Mesothelial cell of epicardium (in vitro differentiated cells): ENCODE measurements at places on chromosomes 4 and X.

DNA sequence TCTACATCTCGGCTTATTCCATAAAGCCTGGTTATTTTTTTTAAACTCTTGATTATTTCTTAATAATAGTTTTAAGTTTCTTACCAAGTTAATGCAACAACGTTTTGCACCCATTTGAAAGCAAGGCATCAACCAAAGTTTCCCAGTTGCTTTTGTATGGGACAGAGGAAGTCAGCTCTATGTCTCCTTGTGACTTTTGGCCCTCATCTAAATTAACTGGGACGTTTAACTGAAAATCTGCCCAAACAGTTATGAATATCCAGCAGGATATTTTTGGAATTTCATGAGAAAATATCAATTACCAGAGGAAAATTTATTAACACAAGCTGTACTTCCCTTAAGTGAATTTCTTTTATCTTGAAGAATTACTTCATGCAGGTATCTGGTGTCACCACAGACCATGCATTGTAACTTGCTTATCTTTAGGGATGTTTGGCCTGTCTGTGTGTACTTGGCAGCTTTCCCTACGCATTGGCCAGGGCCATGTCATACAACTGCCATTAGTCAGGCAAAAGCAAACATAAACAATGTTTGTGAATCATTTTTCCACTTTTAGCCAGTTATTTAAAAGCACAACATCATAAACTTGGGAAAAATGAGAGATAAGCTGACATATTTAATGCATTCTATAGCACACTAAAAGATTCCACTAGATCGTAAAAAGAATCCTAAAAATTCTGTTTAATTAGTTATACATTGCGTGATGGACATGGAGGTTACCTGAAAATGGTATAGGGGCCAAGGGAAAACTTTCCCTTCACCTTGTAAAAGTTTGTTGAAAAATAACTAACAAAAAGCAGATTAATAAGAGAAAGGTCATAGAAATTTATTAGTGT lies 101.4 kb upstream of the PDE5A start:
- H3K4me3 ChIP-seq, result no peak overlapping the region
- H3K4me1 ChIP-seq, result peaks cover 61% of the 10 kb centered on the region
- H3K36me3 ChIP-seq, result peaks cover 3% of the 10 kb centered on the region
- DNase-seq, result no peak

DNA sequence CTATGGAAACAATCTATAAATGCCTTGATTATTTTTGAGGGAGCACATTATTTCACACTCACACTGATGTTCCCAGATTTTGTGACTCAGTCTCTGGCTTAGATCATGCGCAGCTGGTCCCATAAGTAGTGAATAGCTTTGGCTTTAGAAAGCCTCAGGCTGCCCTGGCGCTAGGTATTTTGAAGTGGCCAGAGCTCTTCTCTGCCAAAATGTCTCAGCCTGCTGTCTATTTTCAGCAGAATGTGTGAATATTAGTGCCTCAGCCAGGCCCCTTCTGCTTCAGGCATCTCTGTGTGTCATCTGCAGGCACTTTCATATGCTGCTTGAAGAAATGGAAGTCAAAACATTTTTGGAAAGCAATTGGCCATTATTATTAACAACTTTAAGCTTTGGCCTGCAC lies 931.0 kb upstream of the INTU start:
- H3K36me3 ChIP-seq, result no peaks in the 10 kb centered on the region
- no peak for DNase-seq
- H3K4me3 ChIP-seq, result no peak overlapping the region
- no peaks in the 10 kb centered on the region for H3K4me1 ChIP-seq
- H3K27ac ChIP-seq, result no peak overlapping the region

GRCh38 chr4:180054291-180054690 lies 2188.9 kb upstream of the TENM3 start:
- no peaks in the 10 kb centered on the region for H3K36me3 ChIP-seq
- H3K27me3 ChIP-seq, result peaks cover 29% of the 10 kb centered on the region
- no peak for DNase-seq

- peak overlapping the region; percentile 58 for H3K27ac ChIP-seq
- H3K27me3 ChIP-seq, result no peaks in the 10 kb centered on the region
- H3K4me1 ChIP-seq, result peaks cover 12% of the 10 kb centered on the region
These were observed 38.5 kb upstream of the PRSS48 start for GRCh38 chr4:151238477-151238876.

DNA sequence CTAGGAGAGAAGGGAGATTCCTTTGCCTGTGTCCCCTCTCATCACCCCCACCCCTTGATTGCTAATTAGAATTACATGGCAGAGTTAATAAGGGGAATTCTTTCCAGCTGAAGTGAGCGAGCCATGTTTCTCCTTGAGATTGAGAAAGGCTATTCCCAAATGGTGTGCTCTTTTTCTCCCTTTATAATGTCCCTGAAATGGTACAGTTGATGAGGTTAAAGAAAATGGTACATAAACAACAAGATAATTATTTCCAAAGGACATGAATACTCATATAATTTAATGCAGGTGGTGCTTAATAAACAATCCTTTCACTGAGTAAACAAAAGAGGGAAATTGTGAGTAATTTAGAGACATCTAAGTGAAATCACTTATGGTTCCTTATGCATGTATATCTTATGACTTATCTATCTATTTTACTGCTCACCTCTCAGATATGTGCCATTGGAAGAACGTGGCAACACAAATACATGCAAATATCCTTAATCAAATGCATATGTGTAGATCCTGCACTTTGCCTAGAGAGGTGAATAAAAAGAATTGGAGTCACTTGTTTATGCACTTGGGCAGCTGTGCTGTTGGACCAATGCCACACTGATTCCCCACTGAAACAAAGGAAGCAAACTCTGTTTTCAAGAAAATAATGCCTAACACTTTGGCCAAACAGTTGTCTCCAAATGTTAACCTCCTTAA lies 106.6 kb upstream of the WDR44 start:
- no peak overlapping the region for H3K27ac ChIP-seq
- DNase-seq, result no peak
- no peaks in the 10 kb centered on the region for H3K27me3 ChIP-seq
- no peak overlapping the region for H3K4me3 ChIP-seq
- H3K4me1 ChIP-seq, result no peaks in the 10 kb centered on the region

DNA sequence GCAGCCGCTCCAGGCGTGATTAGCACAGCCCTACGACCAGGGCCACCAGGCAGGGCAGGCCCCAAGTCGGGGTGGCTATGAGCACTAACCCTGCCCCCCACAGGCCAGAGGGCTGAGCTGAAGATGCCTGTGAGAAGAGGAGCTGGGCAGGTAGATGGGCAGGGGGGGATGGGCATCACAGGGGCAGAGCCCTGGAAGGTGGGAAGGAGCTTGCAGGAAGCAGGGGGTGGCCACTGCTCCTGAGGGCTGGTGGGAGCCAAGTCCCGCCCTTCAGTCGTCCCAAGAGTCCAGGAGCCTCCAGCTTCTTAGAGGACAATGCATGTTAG lies 7.3 kb upstream of the MXD4 start:
- no peaks in the 10 kb centered on the region for H3K36me3 ChIP-seq
- no peaks in the 10 kb centered on the region for H3K27me3 ChIP-seq
- H3K4me1 ChIP-seq, result peaks cover 15% of the 10 kb centered on the region

- H3K36me3 ChIP-seq, result peaks cover 8% of the 10 kb centered on the region
- peaks cover 19% of the 10 kb centered on the region for H3K4me1 ChIP-seq
- DNase-seq, result no peak
- H3K27me3 ChIP-seq, result no peaks in the 10 kb centered on the region
- no peak overlapping the region for H3K27ac ChIP-seq
- H3K4me3 ChIP-seq, result no peak overlapping the region
These were observed 2.5 kb upstream of the USP27X start for GRCh38 chrX:49876750-49877149.

DNA sequence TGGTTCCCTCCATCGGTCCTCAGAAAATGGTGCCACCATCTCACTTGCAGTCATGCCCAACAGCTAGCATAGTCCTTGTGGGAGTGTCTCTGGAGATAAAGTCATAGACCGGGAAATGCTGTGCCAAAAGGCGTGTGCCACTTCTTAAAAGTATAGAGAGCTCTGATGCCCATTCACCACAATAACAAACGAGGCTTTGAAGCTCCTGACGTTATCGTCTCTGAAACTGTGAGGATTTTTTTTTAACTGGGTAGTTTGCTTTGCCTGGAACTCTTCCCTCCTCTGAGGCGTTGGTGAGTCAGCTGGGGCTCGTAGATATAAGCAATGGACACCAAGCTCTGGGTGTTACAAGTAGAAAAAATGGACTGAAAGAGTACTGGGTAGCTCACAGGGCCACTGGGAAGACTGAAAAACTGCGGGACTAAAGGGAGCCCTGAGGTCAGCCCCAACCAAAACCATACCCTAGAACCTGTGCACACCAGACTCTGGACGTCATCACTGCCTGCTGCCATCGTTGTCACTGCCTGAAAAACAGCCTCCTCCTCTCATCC lies 89.4 kb upstream of the TRIM2 start:
- peaks cover 12% of the 10 kb centered on the region for H3K4me1 ChIP-seq
- H3K4me3 ChIP-seq, result no peak overlapping the region
- H3K36me3 ChIP-seq, result no peaks in the 10 kb centered on the region
- H3K27ac ChIP-seq, result no peak overlapping the region
- DNase-seq, result no peak

DNA sequence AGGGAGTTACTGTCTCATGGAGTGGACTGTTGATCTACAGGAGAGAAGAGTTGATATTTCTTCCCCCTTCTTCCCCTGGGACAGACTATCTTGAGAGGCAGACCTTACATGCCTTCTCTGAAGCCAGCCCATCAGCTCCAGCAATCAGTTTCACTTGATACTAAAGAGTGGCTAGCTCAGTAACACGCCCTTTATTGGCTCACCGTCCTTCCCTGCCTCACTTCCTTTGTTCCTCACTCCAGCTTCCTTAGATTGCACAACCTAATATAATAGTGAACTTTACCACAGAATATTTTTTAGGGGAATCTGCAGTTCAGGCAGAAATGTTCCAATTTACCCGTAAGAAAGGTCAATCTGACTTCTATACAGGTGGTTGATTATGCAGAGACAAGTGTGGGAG lies 128.1 kb upstream of the NDP start:
- H3K4me3 ChIP-seq, result no peak overlapping the region
- DNase-seq, result no peak
- H3K36me3 ChIP-seq, result no peaks in the 10 kb centered on the region
- H3K4me1 ChIP-seq, result no peaks in the 10 kb centered on the region
- peaks cover 4% of the 10 kb centered on the region for H3K27me3 ChIP-seq

DNA sequence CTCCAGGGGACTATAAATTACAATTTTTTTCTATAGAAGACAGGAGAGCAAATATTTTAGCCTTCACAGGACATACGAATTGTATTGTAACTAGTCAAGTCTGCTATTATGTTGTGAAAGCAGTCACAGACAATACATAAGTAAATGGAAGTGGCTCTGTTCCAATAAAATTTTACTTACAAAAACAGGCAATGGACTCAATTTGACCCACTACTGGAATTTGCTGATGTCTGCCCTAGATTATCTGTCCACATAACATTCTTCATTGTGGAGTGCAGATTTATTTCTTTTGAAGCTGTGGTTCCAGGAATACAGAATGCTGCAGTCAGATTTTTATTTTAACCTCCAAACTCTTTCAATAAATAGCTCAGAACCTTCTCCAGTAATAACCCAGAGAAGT lies 330.3 kb downstream of the PPP4R3C start:
- H3K36me3 ChIP-seq, result peaks cover 24% of the 10 kb centered on the region
- no peak overlapping the region for H3K4me3 ChIP-seq
- H3K4me1 ChIP-seq, result peaks cover 20% of the 10 kb centered on the region

DNA sequence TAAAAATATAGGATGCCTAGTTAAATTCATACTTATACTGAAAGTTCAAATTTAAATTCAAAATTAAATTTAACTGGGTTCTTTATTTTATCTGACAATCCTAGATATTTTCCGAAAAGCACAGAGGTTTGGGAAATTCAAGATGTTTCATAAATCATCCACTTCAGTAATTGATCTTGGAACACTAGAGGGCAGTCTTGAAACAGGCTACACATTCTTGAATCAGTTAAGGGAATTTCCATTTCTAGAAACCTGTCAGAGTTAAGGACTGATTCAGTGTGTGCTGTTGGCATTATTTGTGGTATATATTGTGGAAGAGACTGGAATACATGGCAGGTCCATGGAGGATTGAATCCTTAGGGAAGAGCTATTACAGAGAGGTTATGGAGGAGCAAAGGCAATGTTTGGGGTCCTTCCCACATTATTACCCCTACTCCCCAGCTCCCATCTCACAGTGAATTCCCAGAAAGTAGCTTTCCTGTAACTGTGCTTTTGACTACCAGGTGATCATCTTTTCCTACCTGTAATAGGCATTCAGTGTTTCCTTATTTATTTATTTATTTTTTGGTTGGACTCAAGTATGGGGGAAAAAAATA lies 92.9 kb downstream of the EGF start:
- no peak for DNase-seq
- H3K27me3 ChIP-seq, result no peaks in the 10 kb centered on the region
- no peaks in the 10 kb centered on the region for H3K36me3 ChIP-seq

DNA sequence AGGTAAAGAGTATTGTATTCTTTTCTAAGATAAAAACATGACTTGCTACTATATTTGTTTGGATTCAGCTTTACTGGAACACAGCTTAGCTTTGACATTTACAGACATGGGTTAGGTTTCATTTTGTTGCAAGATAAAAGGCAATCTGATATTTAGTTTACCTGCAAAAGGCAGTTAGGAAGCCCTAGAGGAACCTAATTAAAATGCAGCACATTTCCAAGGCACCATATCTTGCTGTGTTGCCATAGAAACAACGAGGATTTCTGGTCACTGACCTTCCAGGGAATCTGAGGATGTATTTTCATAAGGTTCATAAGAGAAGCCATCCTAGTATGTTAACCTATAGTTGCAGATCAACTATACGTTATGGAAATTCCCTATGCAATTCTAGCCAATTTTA lies 116.0 kb downstream of the SNCA start:
- peaks cover 13% of the 10 kb centered on the region for H3K4me1 ChIP-seq
- H3K27ac ChIP-seq, result no peak overlapping the region
- no peak for DNase-seq
- H3K36me3 ChIP-seq, result peaks cover 3% of the 10 kb centered on the region

GRCh38 chr4:139838811-139839210 lies 173.2 kb downstream of the MGST2 start:
- no peak overlapping the region for H3K4me3 ChIP-seq
- H3K27me3 ChIP-seq, result no peaks in the 10 kb centered on the region
- H3K4me1 ChIP-seq, result peaks cover 32% of the 10 kb centered on the region
- no peaks in the 10 kb centered on the region for H3K36me3 ChIP-seq

DNA sequence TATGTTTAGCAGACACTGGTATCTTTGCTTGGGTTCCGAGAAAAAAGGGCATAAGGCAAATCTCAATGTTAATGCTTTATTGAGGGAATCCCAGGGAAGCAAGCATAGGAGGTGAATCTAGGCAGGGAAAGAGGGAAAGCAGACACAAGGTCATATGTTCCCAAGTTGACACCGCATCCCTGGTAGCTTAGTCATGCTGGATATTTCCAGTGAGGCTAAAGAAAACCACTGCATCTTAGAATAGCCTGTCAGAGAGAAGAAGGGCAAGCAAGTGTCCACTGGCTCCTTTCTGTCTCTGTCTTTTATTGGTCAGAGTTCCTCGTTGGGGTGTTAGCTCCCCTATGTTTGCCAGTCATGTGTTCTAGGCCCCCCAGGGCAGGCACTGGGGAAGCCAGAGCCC lies 104.7 kb downstream of the NKX6-1 start:
- H3K27ac ChIP-seq, result no peak overlapping the region
- no peaks in the 10 kb centered on the region for H3K4me1 ChIP-seq
- no peak overlapping the region for H3K4me3 ChIP-seq
- H3K27me3 ChIP-seq, result peaks cover 64% of the 10 kb centered on the region
- no peaks in the 10 kb centered on the region for H3K36me3 ChIP-seq

GRCh38 chr4:119082661-119083060 lies 53.0 kb upstream of the MYOZ2 start:
- peak overlapping the region; percentile 59 for H3K27ac ChIP-seq
- no peaks in the 10 kb centered on the region for H3K36me3 ChIP-seq
- H3K4me3 ChIP-seq, result no peak overlapping the region
- no peaks in the 10 kb centered on the region for H3K27me3 ChIP-seq
- DNase-seq, result no peak
- peaks cover 13% of the 10 kb centered on the region for H3K4me1 ChIP-seq

GRCh38 chr4:16489226-16489625 lies 263.0 kb upstream of the TAPT1 start:
- H3K27ac ChIP-seq, result no peak overlapping the region
- H3K27me3 ChIP-seq, result no peaks in the 10 kb centered on the region
- no peak for DNase-seq
- no peaks in the 10 kb centered on the region for H3K36me3 ChIP-seq
